ENCODE measurements at places on chromosomes 11 and 22. TPM values are rescaled to one million over a fixed set of nuclear protein-coding genes. Genes with fewer than 3 reads are reported as not detected.
A peak's percentile ranks its signal among the peaks of the same experiment; 100 is the strongest.

Gene SHISAL1
- 4.5 TPM for total RNA-seq

Gene APOA4
- total RNA-seq: not detected

Gene RGL4
- 0.27 TPM for total RNA-seq

Gene OR51B2
- total RNA-seq: not detected

Gene WNT11
- 7.4 TPM for total RNA-seq

Gene GNAZ
- 53.8 TPM for total RNA-seq

Gene KRTAP5-8
- total RNA-seq: not detected

Gene KCNQ1OT1
- total RNA-seq: 3.3 TPM

Gene TMEM86A
- 3.3 TPM for total RNA-seq

Gene INCENP
- total RNA-seq: 19.0 TPM

Gene SPA17
- 15.3 TPM for total RNA-seq

DNA sequence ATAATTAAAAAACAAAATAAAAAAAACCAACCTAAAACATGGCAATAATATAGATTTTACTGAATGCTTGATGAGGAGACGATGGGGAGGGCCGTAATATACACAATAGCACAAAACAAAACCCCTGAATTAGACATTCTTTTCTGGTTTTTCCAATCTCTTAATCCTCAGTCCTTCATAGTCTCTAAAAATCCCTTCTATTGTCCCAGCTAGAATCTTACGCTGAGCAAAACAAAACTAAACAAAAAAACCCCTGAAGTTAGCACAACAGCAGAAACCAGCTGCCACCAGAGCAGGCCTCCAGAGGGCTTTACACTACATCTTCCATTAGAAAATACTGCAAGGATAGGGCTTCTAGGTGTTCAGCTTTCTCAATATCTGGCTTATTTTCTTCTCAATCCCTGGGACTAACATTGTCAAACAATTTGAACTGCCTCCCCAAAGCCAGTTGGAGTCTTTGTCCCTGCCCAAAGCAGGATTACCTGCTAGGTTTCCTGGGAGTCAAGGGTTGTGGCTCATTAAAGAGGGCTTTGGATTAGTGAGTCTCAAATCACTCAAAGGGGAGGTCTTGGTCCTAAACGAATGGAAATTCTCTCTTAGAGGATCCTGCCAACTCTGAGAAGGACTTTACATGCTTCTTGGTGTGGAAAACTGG lies 2.1 kb upstream of the RNF26 start:
- no peak for ATAC-seq

GRCh38 chr11:17812091-17812864 lies 77.7 kb downstream of the KCNC1 start:
- ATAC-seq: no peak

DNA sequence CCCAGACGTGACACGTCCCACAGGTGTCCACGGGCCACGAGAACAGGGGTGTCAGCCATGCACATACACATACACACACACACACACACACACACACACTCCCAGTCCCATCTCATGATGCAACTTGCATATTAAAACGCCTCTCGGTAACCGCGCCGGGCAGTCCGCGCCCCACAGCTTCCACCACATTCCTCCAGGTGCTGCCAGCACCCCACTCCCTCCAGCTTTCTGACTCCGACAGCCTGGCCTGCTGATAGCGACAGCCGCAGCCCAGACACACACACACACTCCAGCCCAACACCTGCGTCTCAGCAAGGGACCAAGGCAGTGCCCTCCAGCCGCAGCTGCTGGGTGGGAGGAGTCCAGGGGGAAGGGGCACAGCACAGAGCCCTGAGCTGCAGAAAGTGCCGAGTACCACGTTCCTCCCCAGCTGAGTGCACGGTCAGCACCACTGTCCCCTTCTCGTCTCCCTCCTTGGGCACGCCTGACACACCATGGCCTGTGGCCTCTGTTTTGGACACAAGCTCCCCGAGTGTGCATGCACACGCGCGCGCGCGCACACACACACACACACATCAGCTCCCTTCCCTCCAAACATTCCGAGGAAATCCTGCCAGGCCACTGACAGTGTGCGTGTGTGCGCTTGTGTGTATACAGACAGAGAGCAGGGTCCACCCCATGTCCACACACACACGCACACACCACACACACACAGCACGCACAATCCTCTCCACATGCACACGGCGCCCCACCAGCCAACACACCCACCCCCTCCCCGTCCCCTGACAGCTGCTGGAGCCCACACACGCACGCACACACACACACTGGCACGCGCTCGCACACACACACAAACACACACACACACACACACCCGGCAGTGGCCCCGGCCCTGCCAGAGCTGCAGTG lies 1.2 kb downstream of the ELFN2 start:
- ATAC-seq: no peak

GRCh38 chr11:69560141-69560790 lies 78.8 kb downstream of the LINC01488 start:
- ATAC-seq: no peak

DNA sequence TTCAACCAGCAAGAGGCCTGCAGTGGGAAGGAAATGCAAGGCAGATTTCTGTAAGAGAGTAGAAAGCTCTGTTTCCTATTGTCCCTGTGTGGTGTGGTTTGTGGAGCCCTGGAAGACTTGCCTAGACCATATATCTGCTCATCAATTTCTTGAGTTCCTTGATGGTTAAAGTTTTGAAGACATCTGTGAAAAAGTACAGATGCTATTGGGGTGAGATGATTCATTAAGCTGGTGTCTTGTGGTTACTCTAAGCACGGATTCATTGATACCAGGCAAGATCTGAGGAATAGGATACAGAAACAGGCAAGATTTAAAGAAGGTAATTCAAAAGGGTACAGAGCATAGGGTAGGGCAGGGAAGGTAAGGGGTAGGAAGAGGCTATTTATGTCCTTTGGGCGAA lies 275.8 kb upstream of the SESN3 start:
- ATAC-seq: no peak

GRCh38 chr22:24068717-24069297 lies 57.7 kb downstream of the CABIN1 start:
- ATAC-seq: no peak

DNA sequence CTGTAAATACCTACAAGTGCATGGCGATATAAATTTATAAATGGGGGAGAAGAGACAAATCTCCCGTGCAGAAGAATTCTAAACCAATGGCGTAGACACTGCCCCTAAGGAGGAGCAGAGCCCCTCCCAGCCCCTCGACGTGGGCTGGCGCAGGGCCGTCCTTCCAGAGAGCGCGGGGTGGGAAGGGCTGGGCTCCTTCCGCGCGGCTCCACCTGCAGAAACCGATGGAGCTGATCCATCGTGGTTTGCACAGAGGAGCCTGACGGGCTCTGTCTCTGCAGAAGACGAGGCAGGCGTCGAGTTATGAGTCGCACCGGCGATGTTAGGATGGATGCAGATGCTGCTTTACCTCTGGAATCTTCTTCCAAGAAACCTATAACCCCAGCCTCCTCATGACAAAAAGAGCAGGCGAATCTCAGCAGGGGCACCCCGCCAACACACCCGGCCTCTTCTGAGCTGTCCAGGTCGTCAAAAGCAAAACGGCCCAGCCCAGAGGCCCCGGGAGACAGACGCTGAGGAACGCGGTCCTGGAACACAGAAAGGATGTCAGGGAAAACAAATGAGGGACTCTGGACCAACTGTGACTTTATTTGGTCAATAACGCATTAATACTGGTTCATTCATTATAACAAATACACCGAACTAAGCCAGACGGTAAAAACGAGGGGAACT lies 11.0 kb upstream of the B4GALNT4 start:
- ATAC-seq: no peak

- peak; percentile 39 for ATAC-seq
Measured at GRCh38 chr11:57406337-57406904, 16.0 kb upstream of the PRG2 start.

DNA sequence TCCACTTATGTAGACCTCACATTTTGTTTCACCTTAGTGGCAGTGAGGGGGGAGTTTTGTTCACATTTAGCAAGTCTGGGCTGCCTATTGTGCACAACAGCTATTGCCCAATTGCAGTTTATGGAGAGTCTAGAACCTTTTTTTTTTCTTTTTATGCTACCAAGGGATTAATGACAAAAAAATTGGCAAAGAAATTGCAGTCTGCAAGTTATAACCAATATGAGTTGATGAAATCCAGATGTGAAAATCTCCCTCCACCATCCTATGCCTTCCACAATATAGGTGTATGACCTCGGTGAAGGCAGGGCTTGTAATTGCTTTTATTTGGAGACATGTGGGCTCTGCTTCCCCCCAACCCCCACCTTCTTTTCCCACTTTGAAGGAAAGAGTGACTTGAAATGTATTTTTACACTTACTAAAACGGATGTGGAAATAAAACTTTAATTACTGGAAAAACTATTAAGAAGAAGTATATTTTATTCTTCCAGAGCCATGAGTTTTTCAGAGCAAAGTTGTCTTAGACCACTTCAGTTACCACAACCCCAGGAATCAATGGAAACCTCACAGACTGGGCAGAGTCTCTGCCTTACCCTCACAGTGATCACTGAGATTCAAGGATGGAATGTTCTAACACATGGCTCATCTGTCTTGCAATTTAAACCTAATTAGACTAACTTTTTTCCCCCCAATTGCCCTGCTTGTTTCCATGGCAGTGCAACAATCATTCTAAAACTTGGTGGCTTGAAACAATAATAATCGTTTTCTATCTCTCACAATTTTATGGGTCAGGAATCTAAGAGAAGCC lies 120.8 kb upstream of the SLC5A12 start:
- peak; percentile 65 for ATAC-seq

GRCh38 chr11:129998107-129998506 lies 4.5 kb downstream of the PRDM10 start:
- no peak for ATAC-seq

DNA sequence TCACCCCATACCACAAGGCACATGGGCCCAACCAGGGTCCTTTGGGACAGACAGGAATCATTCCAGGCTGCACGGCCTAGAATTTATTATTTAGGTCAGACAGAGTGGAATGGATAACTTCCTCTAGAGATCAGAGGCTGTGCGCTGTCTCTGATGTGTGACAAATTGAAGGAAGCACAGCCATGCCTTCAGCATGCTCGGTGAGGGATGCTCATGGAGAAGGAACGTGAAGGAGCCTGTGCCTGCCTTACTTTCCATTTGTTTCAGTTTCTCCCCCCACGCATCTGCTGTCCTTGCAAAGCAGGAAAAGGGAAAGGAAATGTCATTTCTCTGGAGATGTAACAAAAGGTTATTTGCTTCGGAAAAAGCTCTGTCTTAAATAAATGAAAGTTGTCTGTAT lies 644.1 kb downstream of the OPCML start:
- ATAC-seq: no peak

DNA sequence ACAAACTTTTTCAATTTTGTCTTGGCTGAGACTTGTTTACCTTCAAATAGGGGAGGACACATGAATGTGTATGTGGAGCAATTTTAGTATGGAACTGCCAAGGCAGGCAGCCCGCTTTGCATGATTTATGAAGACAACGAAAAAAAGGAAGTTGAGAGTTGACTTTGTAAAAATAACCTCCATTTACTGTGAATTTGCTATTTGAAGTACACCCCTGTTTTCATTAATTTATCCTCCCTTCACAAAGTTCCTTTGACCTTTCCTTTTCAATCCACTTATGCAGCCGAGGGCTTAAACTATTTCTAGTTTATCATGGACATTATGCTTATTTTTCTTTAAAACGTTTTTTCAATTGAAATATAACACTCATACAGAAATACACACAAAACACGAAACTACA lies 369.6 kb upstream of the CADM1 start:
- ATAC-seq: no peak

DNA sequence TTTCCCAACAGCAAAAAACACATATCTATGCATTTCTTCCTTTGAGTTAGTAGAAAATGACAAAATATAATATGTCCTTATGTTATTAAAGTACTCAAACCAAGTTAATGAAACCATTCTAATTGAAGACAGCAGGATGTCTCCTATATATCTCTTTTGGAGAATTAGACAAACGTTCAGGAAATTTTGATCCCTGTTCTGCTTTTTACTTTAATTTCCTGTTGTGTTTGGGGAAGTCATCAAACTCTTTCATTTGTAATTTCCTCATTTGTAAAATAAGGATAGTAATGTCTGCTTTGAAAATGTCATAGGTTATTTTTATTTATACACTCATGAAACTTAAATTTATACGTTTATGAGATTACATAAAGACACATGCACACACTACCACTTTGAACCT lies 281.8 kb upstream of the ANO5 start:
- ATAC-seq: no peak

DNA sequence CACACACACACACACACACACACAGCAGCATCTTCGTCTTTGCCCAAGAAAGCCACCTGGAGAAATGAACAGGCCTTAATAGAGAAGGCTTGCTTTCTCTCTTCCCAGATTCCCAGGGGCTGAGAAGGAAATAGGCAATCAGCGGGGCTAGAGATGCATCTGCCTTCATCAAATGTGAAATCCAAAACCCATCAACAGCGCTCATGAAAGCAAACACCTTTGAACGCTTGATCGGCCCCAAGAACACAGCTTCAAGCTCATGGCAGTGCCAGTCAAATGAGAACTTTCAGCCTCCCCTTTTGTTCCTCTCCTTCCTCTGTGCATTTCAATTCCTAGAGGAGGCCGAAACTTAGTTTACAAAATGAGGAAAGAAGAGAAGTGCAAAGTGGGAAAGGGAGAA lies 122.7 kb downstream of the EFCAB6 start:
- no peak for ATAC-seq

GRCh38 chr11:40280159-40281051 lies 1179.0 kb downstream of the LRRC4C start:
- no peak for ATAC-seq

DNA sequence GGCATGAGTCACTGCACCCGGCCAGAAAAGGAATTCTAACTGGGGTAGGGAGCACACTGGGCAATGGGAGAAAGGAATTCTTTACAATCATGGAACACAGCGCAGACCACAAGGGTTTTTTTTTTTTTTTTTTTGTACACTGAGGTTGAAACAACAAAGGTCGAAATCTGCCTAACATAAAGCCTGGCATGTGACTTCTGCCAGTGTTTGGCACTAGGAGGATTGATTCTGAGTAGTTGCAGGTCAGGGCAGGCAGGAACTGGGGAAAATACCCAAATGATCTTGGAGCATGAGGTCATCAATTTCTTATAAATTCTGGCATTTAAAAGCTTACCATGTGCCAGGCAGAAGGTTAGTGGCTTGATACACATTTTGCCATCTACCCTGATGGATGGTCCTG lies 202.0 kb upstream of the SNX19 start:
- ATAC-seq: no peak

GRCh38 chr11:36427876-36428275 lies 82.2 kb downstream of the TRAF6 start:
- no peak for ATAC-seq

GRCh38 chr11:67368621-67369020 lies 4.8 kb downstream of the CLCF1 start:
- ATAC-seq: no peak

DNA sequence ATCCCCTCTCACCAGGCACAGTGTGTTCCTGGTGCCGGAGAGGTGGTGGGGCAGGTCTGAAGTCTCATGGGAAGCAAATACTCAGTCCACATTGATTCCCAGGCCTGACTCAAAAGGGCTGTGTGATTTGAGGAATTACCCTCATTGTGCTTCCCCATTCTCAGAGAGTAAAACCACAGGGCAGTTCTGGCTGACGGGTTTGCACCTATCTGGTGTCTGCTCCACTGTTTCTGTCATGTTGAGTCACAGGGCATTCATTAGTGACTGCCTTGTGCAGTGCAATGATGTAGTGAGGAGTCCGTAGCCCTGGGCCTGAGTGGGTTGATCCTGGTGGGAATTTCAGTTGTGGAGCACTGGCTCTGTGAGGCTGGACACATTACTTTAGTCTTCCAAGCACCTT lies 85.2 kb upstream of the ARHGAP20 start:
- ATAC-seq: no peak

GRCh38 chr11:100367892-100368291 lies 319.2 kb upstream of the ARHGAP42 start:
- no peak for ATAC-seq

GRCh38 chr22:44493206-44493605 lies 4.8 kb downstream of the RTL6 start:
- ATAC-seq: no peak
